Posterior vena cava (tissue), 2 donors: ENCODE measurements at places on chromosomes 2 and 18. TPM values are rescaled to one million over a fixed set of nuclear protein-coding genes. Genes with fewer than 3 reads are reported as not detected.

DPYSL5 gene
- total RNA-seq, result not detected

DNA sequence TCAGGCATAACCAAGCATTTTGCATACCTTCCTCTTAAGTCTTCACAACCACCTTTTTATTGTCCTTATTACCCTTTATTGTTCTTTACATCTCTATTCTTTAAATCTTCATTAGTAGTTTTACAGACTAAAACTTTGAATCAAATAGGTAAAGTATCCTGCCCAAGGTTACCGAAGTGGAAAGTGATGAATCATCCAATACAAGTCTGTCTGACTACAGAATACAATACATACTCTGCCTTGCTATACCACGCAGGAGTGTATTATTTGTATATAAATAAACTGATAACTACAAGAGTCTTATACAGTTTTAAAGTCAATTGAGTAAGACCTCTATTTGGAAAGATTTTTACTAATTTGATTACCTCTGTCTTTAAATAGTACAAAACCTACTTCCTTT lies 196.0 kb downstream of the ZEB2 start:
- DNase-seq, result no peak

HOXD13 gene
- not detected for total RNA-seq

DNA sequence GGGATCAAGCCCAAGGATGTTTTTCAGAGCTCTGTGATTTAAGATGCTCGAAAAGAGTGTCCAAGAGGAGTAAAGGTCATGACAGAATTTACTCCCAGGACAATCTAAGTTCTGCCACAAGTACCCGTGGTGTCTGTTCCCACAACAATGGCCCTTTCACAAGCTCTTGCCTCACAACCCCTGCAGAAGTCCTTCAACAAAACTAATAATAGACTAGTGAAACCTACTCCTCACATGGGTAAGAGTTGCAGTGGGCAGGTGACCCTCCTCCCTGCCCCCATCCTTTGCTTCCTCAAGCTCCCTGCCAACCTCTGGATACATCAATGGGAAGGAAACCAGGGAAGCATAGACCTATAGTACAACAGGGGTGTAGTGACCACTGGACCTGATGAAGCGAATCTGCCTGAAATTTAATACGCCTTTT lies 34.9 kb downstream of the PTCD3 start:
- no peak for DNase-seq

GRP gene
- not detected for total RNA-seq
